ENCODE measurements at places on chromosomes 6 and 20.

- DNase-seq = no peak
These were observed 1.8 kb upstream of the PRDM1 start for GRCh38 chr6:106084106-106084988.

- no peak for DNase-seq
These were observed 4.3 kb downstream of the SLC26A8 start for GRCh38 chr6:36020154-36020553.

DNA sequence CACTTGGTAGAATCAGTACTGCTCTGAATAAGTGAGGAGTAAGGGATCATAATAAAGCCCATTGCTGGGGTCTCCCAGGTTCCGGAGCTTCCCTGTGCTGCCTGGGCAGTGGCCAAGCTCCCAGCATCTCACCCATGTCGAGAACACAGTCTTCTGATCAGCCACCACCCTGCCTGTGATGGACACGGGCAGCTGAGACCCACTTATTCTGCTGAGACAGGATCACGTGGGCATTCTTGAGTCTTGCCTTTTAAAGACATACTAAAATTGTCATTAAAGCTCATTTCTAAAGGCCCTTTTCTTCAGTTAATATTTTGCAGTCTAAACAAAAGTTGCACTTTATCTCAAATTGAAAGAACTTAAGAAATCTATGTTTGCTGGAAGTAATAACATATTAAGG is 42.7 kb upstream of the SLC22A2 start:
- DNase-seq = no peak

- DNase-seq = no peak
These were observed 150.5 kb upstream of the PRSS16 start for GRCh38 chr6:27096834-27097511.

DNA sequence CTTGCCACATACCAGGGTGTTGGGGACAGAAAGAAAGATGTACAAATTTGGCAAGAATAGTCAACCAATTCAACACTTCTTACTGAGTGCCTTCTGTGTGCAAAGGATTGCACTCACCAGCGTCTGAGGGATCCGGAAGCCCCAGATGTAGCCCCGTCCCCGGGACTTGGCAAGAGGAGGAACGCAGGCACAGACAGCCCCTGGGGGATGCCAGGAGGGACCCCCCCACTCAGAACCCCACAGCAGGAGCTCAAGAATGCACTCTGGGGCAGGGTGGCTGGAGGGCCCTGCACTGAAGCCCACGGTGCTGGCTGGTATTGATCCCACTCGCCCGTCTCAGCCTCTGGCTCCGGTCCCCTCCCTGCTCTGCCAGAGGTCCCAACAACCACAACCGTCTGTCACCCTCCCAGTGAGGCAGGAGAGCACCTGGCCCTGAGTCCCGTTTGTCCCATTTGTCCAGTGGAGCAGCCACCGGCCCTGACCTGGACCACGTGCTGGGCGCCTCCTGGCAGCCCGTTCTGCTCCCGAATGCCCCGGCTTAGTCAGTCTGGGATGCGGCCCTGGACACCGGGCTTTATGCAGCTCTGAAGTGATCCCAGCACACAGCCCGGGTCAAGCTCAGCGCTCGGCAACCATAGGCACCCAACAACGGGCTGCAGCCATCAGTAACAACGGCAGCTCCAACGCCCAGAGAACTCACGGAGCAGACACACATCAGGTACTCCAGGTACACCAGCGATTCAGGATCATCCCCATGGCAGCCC is 128.7 kb downstream of the DLL1 start:
- no peak for DNase-seq

GRCh38 chr6:39215640-39216158 is 13.6 kb downstream of the KCNK5 start:
- DNase-seq = no peak

DNA sequence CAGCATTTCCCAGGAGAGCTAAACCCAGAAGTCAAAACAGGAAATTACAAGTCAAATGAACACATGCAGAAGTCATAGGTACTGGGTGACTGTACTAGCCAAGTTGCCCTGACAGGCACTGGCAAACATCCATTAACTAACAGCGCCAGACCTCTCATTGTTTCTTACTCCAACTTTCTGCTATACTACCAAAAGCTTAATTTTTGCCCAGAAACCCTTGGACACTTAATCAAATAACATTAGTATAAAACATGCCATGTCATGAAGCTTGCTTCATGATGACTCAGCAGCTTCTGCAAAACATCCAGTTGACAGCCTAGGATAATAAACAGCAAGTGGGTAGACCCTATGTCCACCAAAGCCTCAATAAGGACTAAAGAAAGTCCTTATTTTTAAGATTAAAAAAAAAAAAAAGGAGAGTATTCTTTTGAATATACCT is 3.5 kb downstream of the NUP153 start:
- no peak for DNase-seq

DNA sequence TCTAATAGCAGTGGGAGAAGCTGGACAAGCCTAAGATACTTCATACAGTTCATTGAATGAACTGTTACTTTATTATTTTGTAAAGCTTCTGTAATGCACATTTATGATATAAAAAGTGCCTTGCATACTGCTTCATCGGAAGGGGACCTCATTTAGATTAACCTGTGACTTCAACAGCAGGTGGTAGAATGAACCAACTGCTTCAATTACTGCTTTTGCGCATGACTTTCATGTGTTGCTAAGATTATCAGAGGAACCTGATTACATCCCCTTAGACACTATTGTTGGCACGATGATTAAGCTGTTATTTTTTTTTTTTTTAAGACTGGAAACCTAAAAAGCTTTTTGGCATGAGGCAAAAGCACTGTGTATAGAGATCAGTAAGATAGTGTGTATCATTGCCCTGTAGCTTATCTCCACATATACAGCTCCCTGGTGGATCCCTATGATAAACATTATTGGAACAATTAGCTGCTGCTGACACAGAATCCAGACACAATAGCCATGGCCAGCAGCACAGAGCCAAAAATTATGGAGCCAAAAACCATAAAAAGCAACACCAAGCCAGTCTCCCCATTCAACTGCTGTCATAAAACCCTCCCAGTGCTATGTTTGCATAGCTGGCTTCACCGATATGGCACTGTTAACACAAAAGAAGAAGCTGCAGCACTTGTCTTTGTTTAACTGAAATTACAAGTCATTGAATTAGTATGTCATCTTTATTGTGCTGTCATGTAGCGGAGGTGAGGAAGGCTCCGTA is 731.6 kb upstream of the MMS22L start:
- DNase-seq = no peak

GRCh38 chr6:10759884-10760329 is 12.3 kb downstream of the TMEM14B start:
- no peak for DNase-seq
